Panc1 (cell line): ENCODE measurements at places on chromosomes 7 and 10. TPM values are rescaled to one million over a fixed set of nuclear protein-coding genes. Genes with fewer than 3 reads are reported as not detected.
A peak's percentile ranks its signal among the peaks of the same experiment; 100 is the strongest.

The PCDH15 gene
- total RNA-seq, result 0.18 TPM

The SLC18A3 gene
- not detected for total RNA-seq

The PTF1A gene
- not detected for total RNA-seq

The FZD1 gene
- total RNA-seq, result 1.8 TPM

The SFTPA1 gene
- total RNA-seq, result 3.8 TPM

DNA sequence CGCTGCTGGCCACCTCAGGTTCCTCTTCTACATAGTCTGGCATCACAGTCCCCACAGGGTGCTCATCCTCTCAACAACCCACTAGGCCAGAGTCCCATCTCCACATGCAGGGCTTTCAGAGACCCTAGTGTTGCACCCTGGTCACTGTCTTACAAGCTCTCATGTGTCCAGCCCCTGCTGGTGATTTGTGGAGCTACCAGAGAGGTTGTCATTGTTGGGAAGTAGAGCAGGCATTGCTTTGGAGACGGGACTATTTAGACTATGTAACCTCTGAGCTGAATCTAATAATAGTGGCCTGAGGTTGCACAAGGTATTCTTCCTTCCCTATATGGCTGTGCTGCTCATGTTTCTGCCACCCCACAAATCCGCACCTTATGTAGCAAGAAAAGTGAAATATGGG lies 135.3 kb upstream of the VWC2 start:
- H3K4me1 ChIP-seq, result no peaks in the 10 kb centered on the region
- H3K4me3 ChIP-seq, result no peak overlapping the region
- H3K36me3 ChIP-seq, result no peaks in the 10 kb centered on the region
- H3K27me3 ChIP-seq, result no peaks in the 10 kb centered on the region
- H3K27ac ChIP-seq, result no peak overlapping the region

GRCh38 chr7:80467069-80467468 lies 44.8 kb downstream of the GNAT3 start:
- H3K27ac ChIP-seq, result 0 out of 2 replicates have a peak overlapping the region, but pooled peaks have one; percentile 12
- no peaks in the 10 kb centered on the region for H3K36me3 ChIP-seq
- H3K27me3 ChIP-seq, result no peaks in the 10 kb centered on the region
- H3K4me3 ChIP-seq, result no peak overlapping the region
- DNase-seq, result no peak
- no peaks in the 10 kb centered on the region; the same call in 1 of the 2 replicates for H3K4me1 ChIP-seq

DNA sequence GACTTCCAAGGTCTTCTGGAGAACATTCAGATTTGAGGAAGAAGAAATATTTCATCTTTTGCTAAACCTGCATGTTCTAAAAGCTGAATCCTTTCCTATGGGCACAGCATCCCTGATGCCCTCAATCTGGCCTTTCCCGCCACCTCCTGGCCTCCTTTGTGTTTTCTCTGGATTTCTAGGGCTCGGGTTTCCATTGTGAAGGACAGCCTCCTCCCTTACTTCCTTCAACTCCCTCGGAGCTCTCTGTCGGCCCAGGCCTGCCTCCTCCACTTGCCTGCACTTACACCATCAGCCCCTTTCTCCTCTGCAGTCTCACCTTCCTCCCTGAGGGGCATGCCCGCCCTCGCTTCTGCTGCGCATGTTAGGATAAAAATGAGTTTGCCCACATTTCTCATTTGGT lies 75.4 kb downstream of the WIPF3 start:
- no peak overlapping the region for H3K4me3 ChIP-seq
- no peak for DNase-seq
- H3K36me3 ChIP-seq, result no peaks in the 10 kb centered on the region
- no peaks in the 10 kb centered on the region for H3K4me1 ChIP-seq
- no peak overlapping the region for H3K27ac ChIP-seq
- H3K27me3 ChIP-seq, result peaks cover 2% of the 10 kb centered on the region; the same call in 1 of the 2 replicates

GRCh38 chr10:24162206-24162985 lies 46.5 kb upstream of the KIAA1217 start:
- H3K27ac ChIP-seq, result no peak overlapping the region
- H3K27me3 ChIP-seq, result no peaks in the 10 kb centered on the region

- no peaks in the 10 kb centered on the region for H3K27me3 ChIP-seq
- DNase-seq, result no peak
- peaks cover 65% of the 10 kb centered on the region for H3K4me1 ChIP-seq
- H3K4me3 ChIP-seq, result no peak overlapping the region
- peak overlapping the region; percentile 100 for H3K27ac ChIP-seq
- peaks cover 11% of the 10 kb centered on the region; the same call in 1 of the 2 replicates for H3K36me3 ChIP-seq
Observed at GRCh38 chr10:93434991-93435491, 47.1 kb downstream of the MYOF start.

GRCh38 chr7:2777898-2778535 lies 66.1 kb downstream of the GNA12 start:
- no peak overlapping the region for H3K4me3 ChIP-seq
- peaks cover 10% of the 10 kb centered on the region; the same call in 1 of the 2 replicates for H3K36me3 ChIP-seq
- DNase-seq, result no peak
- H3K27me3 ChIP-seq, result no peaks in the 10 kb centered on the region
- H3K27ac ChIP-seq, result peak overlapping the region; percentile 12; the same call in 1 of the 2 replicates

DNA sequence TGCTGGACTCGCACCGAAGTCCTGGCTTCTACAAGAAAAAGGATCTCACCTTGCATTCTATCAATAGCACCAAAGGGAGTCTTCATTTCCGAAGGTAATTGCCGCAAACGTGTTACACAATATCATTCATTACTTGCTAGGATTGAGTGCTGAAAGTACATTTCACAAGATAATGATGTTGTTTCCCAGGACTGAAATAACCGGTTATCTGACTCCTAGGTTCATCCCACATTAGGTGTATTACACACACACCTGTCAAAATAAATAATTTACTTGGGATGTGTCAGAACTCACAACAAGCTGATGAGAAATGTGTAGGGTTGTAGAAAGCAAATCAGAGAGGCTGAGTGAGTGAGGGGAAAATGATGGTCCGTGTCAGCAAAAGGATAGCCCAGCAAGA lies 219.4 kb upstream of the RHOBTB1 start:
- H3K4me1 ChIP-seq, result no peaks in the 10 kb centered on the region
- H3K4me3 ChIP-seq, result no peak overlapping the region
- no peak for DNase-seq
- no peak overlapping the region for H3K27ac ChIP-seq
- no peaks in the 10 kb centered on the region for H3K36me3 ChIP-seq

DNA sequence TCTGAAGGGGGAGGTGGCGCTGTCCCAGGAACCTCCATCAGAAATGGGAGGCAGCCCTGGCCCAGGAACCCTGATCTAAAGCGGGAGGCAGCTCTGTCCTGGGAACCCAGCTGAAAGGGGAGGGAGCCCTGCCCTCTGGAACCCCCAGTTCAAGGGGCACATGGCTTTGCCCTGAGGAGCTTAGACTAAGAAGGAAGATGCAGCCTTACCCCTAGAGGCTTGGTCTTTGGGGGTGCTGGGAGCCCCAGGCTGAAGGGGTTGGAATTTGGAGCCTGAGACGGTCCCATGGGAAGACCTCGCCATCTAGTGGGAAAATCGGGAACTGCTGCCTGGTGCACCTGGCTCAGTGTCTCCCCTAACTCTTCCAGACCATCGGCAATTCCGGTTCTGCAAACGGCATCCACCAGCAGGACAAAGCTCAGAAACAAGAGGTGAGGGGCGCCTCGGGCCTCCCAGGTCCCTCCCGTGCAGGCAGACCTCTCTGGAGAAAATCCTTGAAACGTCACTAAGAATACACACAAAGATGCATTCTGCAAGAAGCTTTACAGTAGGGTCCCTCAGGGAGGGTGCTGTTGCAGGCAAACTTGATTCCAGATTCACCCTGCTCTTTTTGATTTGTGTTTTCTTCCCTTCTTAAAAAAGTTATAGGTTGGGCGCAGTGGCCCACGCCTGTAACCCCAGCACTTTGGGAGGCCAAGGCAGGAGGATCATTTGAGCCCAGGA lies 52.4 kb upstream of the GTF2IRD1 start:
- H3K4me3 ChIP-seq, result no peak overlapping the region
- no peak overlapping the region for H3K27ac ChIP-seq
- H3K4me1 ChIP-seq, result no peaks in the 10 kb centered on the region
- peak; percentile 75 for DNase-seq
- H3K27me3 ChIP-seq, result no peaks in the 10 kb centered on the region
- no peaks in the 10 kb centered on the region; the same call in 1 of the 2 replicates for H3K36me3 ChIP-seq

DNA sequence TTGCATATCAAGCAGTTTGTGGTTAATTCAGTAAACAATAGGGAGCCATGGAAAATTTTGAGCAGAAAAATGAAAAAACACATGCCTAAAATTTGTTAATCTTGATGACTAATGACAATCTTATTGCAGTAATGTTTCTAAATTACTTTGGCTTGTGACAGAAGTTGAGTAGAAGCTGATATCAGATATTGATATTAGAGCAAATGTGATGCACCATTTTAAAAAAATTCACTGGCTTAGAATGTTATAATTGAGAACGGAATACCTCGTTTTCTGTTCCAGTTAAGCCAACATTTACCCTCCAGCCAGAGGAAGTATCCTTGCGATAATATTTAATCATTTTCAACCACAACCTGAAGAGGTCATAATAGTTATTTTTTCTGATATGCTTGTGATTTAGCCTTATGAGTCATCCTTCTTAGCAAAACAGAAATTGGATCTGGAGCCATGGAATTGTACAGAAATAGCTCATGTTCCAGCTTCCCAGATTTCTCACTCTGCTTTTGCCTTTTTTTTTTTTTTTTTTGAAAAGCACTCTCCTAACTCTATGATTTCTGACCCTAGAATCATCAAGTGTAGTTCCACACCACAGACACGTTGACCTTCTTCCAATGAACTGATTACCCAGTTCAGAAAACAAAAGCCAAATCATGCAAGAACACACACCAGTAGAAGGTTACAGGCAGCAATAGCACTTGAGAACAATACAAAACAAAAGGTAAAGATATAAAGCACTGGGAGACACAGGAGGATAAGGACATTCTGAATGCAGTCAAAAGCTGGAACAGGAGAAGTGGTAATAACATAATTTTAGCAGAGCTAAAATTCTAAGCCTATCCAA lies 96.8 kb upstream of the PHYHIPL start:
- H3K27me3 ChIP-seq, result no peaks in the 10 kb centered on the region
- no peak overlapping the region for H3K27ac ChIP-seq
- no peak overlapping the region for H3K4me3 ChIP-seq
- H3K4me1 ChIP-seq, result no peaks in the 10 kb centered on the region
- H3K36me3 ChIP-seq, result no peaks in the 10 kb centered on the region

DNA sequence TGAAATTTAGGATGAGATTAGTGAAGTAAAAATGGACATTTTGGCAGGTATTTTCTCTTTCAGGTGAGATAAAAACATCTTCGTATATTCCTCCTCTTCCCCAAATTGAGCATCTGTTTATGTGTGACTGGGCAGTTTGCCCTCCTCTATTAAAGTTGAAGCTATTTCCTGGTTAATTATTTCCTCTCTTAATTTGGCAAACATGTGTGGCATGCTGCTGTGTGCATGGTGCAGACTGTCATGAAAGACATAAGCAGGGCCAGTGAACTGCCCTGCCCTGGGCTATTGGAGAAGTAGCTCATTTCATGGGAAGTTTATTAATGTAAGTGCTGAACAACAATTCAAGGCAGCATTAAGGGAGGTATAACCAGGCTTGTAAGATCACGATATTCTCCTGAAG lies 52.6 kb downstream of the EVX1 start:
- no peak overlapping the region for H3K27ac ChIP-seq
- no peaks in the 10 kb centered on the region for H3K36me3 ChIP-seq
- no peak for DNase-seq
- no peaks in the 10 kb centered on the region for H3K27me3 ChIP-seq
- no peaks in the 10 kb centered on the region for H3K4me1 ChIP-seq
- no peak overlapping the region for H3K4me3 ChIP-seq

GRCh38 chr10:62433181-62433692 lies 59.1 kb downstream of the ZNF365 start:
- peak; percentile 69 for DNase-seq
- no peak overlapping the region for H3K4me3 ChIP-seq
- H3K27me3 ChIP-seq, result no peaks in the 10 kb centered on the region
- H3K4me1 ChIP-seq, result peaks cover 22% of the 10 kb centered on the region
- H3K27ac ChIP-seq, result peak overlapping the region; percentile 69

- H3K4me3 ChIP-seq, result no peak overlapping the region
- H3K27ac ChIP-seq, result peak overlapping the region; percentile 41; the same call in 1 of the 2 replicates
- H3K36me3 ChIP-seq, result no peaks in the 10 kb centered on the region
- peak; percentile 74 for DNase-seq
- H3K4me1 ChIP-seq, result peaks cover 6% of the 10 kb centered on the region; the same call in 1 of the 2 replicates
Observed at GRCh38 chr7:131040467-131040932, 287.2 kb upstream of the MKLN1 start.

DNA sequence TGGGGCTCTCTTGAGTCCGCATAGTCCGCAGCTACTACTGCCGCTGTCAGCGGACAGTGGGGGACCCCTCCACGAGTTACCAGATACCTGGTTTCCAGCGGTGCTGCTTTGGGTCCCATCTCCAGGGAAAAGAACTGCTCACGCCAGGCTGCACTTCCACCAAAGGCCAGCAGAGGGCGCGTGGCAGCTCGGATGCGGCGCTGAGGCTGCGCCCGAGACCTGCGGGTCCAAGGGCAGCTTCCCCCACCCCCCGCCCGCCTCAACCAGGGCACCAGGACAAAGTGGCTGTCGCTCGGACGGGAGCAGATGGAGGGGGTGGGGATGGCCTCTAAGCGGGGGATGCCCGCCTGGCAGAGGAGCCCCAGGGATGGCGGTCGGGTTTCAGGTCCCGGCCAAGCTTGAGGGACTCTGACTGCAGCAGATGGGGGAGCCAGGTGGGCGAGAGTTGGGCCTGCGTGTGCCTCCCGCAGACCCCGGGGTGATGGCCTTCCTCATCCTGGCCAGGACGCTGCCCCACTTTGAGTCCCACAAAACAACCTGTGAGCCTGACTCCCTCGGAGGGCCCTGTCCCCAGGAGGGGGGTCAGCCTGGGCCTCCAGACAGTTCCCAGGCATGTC lies 23.8 kb upstream of the ZNF735 start:
- no peak for DNase-seq
- no peak overlapping the region for H3K4me3 ChIP-seq
- no peak overlapping the region for H3K27ac ChIP-seq
- no peaks in the 10 kb centered on the region for H3K27me3 ChIP-seq
- H3K36me3 ChIP-seq, result no peaks in the 10 kb centered on the region
- no peaks in the 10 kb centered on the region for H3K4me1 ChIP-seq
